SHP77 treated with DMSO at 0.1 percent for 48 hours (cell line): ENCODE measurements at places on chromosomes 3 and 15.
A peak's percentile ranks its signal among the peaks of the same experiment; 100 is the strongest.

GRCh38 chr15:39478996-39479395, 101.9 kb upstream of the THBS1 start:
- no peak for DNase-seq

- DNase-seq: no peak
These were observed 52.4 kb downstream of the SLC9A9 start for GRCh38 chr3:143795874-143796273.

DNA sequence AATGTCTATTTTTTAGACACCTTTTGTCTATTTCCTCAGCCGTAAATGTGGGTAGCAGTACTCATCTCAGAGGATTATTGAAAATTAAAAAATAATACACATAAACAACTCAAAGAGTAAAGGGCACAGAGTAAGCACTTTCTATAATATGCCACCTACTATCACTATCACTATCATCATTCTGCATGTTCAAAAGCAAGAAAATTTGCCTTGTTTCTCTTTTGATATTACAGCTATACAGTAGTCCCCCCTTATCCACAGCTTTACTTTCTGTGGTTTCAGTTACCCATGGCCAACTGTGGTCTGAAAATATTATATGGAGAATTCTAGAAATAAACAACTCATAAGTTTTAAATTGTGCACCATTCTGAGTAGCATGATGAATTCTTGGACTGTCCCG, 27.7 kb downstream of the CLASP2 start:
- no peak for DNase-seq

- DNase-seq: no peak
These were observed 2.7 kb downstream of the RFTN1 start for GRCh38 chr3:16510620-16511319.

GRCh38 chr3:643376-643775, 446.8 kb downstream of the CHL1 start:
- no peak for DNase-seq

DNA sequence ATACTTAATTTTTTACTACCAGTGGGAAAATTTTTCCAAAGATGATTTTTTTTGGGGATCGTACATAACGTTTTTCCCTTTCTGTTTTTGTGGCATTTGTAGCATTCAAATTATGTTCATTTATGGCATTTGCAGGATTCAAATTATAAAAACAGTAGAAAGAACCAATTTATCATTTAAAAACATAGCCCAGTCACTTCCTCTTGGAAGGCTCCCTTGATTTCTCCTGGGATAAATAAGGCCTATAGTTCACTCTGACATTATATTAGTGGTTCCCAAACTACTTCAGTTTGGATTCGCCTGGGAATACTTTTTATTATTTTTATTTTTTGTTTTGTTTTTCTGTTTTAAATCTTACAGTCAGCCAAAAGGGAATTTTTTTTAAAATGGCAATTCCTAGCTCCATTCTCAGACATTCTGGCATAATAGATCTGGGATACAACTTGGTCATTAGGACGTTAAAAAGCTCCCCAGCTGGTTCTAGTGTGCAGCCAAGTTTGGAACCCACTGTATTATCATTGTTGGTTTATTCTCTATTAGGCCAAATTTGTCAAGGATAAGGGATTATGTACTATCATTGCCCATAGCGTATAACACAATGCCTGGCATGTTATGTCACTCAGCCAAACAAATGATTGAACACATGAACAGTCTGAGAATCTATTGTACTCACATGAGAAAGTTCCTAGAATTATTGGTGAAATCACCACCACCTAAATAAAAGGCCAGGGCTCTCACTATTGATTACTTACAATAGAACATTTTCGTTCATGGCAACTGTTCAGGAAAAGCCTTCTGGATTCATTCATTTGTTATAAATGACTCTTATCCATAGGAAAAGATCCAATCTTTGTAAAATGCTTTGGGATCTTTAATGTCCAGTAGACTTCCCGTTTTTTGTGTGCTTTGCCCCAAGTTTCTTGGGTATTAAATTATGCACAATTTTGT, 28.9 kb downstream of the RARB start:
- DNase-seq: no peak

- no peak for DNase-seq
These were observed 482.5 kb downstream of the FOXP1 start for GRCh38 chr3:71101014-71101413.

DNA sequence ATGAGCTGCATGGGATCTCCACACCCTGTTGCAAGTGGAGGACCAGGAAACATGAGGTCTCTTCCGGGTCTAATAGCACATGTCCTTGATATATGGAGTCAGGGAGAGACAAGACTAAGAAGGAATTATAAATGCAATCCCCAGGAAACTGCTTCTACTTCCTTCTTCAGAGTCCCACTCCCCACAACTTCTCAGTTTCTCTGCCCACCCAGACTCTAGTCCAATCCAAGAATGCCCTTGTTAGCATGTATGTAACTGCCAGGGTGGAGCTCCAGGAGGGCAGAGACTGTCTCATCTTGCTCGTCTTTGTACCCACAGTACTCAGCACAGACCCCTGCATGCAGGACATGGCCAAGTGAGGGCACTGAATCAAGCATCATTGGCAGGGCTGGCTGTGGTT, 8.3 kb downstream of the DAPK2 start:
- DNase-seq: no peak

DNA sequence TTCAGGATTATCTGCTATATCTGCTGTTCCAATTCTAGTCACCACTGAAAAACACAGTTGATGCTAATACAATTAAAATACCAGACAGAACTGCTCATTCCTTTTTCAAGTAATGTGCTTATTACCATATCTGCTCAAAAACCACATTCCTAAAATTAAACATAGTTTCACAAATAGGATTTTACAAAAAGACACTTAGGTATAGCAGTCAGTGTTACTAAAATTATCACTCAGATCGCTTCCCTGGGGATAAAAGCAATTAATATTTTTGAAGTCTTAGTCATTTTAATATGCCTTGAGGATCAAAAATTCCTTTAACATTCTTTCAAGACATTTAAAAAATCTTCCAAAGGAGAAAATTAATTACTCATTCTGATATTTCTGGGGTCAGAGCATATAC, 71.5 kb downstream of the RAD18 start:
- DNase-seq: no peak

DNA sequence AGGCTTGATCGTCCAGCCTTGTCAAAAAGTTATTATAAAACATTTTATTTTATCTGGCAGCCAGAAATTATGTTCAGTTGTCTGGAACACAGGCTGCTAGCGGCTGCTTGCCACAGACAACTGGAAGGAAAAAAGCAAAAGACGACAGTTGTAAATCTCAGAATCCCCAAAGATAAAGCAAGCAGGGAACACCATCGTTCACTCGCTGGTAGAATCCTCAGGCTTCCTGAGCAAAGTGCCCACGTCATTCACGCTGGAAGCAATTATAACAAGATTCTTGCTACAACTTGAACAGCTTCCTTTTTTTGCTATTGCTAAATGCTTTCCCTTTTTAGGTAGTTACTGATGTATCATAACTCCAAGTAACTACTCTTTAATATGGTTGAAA, 33.6 kb downstream of the ADAMTS17 start:
- no peak for DNase-seq

DNA sequence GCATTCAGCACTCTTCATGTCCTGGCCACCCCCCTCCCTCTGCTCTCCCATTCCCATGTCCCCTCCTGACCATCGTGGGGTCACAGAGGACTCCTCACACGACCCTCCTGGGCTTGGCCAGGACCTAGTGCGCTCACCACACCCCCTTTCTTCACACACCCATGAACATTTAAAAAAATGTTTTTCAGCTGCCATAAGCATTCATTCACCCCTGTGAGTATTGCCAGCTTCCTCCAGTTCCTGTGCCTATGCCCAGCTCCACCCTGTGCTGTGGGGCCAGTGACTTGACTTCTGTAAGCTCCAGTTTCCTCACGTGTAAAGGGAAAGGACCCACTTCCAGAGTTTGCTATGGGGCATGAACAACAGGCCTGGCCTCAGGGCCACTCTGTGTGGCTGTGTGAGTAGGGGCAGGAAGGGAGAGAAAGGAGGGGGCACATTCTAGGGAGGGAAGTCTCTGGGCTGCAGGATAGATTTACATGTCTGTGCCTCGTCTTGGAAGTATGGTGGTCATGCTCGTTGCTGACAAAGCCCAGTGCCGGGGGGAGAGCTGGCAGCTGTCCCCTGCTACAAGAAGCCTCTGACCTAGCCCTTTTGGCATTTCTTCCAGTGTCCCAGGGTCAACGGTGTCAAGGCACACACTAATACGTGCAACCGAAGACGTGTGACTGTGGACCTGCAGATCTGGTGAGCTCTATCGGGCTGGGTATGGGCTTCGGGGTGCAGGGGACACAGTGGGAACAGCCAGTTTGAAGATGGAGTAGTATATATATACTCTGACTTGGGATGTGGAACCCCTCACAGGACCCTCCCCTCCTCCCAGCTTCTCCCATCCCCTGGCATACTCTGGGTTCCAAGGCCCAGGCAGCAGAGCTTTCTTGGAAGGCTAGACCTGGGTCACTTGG, 22.8 kb downstream of the ESYT3 start:
- DNase-seq: no peak

DNA sequence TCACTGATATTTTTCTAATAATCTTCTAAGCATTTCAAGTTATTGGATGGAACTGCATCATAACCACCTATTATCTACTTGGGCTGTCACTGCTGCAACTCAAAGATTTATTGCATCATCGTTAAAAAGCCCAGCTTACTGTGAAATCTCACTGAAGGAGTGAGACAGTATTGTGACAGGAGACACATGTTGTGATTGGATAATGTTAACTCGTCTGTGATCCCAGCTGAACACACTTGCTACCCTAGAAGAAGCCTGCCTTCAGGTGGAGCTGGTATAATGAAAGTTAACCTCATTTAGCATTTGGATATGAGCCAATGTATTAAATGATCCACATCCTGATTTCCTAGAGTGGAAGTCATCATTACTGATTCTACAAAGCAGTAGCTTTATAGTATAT, 138.1 kb downstream of the MAP2K5 start:
- DNase-seq: no peak

DNA sequence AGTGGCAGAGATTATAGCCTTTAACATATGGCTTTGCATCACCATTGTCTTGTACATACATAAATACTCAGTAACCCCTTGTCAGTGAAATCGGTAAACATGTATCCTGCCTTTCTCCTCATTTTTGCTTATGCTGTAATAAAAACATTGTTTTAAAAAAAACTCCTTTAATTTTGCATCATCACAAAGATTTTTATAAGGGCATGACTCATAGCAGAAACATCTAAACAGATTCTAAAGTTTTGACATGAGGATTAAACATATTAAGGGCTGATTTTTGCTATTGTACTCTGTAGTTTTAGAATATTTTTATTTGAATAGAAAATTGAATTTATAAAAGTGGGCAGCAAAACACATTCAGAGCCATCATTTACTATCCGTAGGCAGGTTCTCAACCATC, 275.9 kb downstream of the ZIC4 start:
- DNase-seq: no peak

DNA sequence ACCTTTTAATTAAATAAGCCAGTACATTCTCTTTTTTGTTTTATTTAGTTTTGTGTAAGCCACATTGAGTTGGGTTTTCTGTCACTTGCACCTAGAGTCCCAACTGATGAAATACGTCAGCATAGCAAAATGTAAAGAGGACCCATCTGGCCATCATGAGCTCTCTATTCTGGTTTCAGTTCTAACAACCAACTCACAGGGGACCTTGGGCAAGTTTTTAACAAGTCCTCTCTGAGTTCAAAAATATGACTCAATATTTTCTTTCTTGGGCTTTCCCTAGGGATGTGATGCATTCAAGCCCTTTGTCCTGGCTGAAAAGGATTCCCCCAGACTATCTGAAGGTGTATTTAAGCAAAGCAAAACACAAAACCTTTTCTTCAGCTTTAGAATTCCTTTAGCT, 32.9 kb downstream of the PLCH1 start:
- no peak for DNase-seq

GRCh38 chr15:58770519-58770856, 614 bp upstream of the MINDY2 start:
- no peak for DNase-seq

- no peak for DNase-seq
These were observed 4.6 kb upstream of the CIDEC start for GRCh38 chr3:9884555-9885165.

DNA sequence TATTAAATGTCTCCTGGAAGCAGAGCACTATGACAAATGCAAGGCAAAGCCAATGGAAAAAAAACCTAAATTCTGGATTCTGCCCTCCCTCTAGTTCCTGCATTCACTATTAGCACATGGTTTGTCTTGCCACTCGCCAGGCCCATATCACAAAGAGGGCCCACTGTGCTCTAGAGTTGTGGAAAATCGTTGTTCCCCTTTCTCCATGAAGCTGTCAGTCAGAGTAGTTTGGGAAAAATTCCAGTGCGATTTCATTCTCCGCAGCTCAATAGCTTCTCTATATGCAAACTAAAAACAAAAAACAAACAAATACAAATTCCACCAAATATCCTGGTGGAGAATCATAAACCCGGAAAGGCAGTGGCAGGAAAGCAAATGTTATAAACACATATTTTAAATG, 77.3 kb downstream of the RORA start:
- DNase-seq: no peak

DNA sequence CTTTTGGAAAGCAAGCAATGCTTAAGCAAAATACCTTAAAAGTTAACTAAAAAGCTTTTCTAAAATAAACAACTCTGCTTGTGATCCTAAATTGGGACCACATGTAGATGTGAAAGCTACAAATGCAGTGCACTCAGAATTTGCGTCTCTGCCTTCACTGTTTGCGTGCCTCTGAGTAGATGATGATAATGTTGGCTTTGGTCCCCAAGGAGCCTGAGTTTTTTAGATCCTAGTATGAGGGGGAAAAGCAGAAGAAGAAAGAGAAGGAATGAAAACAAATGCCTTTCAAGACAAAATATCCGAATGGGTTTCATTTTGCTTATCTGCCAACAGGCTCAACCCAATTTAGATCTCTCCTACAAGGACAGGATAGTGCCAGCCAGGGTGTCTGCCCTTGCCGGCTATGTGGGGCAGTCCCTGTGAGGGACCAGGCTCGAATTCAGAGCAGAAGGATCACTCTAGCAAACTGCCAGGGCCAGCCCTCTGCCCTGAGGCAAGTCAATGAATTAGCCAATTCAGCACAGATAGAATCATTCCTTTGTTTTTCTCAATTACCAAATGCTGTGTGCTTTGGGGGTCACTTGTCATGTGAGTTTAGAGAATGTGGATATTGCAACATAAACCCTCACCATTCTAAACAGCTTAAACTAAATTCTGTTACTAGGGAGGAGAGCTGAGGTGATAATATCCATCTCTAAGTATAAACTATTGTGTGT, 28.5 kb downstream of the SCG5 start:
- DNase-seq: no peak

GRCh38 chr3:38479431-38480092, 16.6 kb upstream of the EXOG start:
- DNase-seq: peak; percentile 3

- DNase-seq: no peak
These were observed 499 bp downstream of the RABL3 start for GRCh38 chr3:120741837-120742197.

DNA sequence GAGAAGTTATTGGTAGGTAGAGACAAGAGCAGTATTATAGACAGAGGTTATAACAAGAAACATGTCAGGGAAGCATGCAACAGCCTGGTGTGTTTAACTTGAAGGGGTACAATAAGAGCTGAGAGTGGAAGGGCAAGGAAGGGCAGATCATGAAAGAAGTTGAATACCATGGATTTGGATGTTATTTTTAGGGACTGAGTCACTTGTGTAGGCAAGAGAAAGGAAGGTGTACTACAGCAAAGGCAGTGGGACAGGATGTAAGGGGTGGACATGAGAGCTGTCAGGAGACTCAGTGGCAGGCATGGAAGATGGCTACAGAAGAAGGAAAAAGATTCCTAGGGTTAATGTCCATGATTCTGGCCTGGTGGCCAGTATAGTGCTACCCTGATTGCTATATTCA, 66.4 kb downstream of the TFG start:
- no peak for DNase-seq

- no peak for DNase-seq
These were observed 466.4 kb downstream of the DIPK2A start for GRCh38 chr3:144437989-144438388.
